ENCODE measurements at places on chromosomes 6 and 20.

GRCh38 chr6:125083684-125083990, 69.9 kb upstream of the TPD52L1 start:
- no peak for DNase-seq

- no peak for DNase-seq
These were observed 20.9 kb upstream of the MCM3 start for GRCh38 chr6:52305411-52305810.

GRCh38 chr6:33212857-33213165, 4.5 kb downstream of the RING1 start:
- DNase-seq: no peak

DNA sequence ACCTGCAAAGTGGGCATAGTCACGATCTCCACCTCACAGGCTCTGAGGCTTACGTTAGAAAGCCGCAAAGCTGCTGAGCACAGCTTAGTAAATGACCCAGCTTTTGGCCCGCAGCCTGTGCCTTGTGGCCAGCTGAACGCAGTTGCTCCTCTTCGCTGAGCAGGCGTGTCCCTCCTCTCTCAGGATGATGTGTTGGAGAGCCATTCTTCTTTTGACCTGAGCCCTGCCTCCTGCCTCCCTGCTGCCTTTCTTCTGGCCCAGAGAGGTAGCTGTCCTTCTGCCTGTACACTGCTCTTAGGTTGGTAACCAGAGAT, 47.6 kb upstream of the MYL9 start:
- DNase-seq: no peak

DNA sequence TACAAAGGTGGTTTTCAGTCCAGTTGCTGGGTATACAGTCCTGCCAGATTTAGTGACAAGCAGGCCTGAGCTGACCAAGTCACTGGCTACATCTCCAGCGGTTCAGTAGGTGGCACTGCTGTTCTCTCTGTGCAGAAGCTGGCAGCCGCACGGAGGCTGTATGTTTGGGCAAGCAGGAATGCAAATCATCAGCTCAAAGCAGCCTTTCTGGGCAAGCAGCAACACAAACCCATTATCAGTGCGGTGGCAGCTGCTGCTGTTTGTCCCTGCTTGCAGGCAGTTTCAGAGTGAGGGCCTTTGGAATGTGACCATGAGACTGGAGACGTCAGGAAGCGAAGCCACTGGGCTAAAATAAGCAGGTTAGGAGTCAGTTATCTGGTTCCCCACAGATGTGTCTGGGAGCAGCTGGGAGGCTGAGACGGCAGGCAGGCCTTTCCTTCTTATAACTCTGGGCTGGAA, 72.5 kb downstream of the TXLNB start:
- DNase-seq: peak; percentile 70

- DNase-seq: no peak
These were observed 613.1 kb downstream of the PKHD1 start for GRCh38 chr6:51474022-51474975.

GRCh38 chr6:105301072-105301503, 101.8 kb downstream of the PREP start:
- no peak for DNase-seq

DNA sequence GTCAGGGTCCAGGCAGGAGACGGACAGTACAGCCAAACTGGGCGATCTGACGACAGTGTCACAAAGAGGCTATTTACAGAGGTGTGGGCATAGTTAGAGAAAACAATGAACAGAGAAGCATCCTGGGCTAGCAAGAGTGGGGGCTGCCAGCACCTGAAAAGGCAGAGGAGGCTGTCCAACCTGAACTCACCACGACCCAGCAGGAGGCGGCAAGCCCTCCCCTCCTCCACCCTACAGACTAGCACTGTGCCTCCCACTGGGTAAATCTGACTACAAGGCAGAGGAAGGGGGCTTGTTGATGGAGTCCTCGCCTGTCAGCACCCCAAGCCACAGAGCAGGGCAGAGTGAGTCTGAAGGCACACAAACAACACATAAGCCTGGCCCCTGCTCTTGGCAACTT, 52.8 kb upstream of the CDYL start:
- no peak for DNase-seq

- DNase-seq: no peak
These were observed 78.0 kb downstream of the RWDD2A start for GRCh38 chr6:83270971-83271719.
